SK-MEL-5 (cell line): ENCODE measurements at places on chromosomes 7 and 10.
A peak's percentile ranks its signal among the peaks of the same experiment; 100 is the strongest.

DNA sequence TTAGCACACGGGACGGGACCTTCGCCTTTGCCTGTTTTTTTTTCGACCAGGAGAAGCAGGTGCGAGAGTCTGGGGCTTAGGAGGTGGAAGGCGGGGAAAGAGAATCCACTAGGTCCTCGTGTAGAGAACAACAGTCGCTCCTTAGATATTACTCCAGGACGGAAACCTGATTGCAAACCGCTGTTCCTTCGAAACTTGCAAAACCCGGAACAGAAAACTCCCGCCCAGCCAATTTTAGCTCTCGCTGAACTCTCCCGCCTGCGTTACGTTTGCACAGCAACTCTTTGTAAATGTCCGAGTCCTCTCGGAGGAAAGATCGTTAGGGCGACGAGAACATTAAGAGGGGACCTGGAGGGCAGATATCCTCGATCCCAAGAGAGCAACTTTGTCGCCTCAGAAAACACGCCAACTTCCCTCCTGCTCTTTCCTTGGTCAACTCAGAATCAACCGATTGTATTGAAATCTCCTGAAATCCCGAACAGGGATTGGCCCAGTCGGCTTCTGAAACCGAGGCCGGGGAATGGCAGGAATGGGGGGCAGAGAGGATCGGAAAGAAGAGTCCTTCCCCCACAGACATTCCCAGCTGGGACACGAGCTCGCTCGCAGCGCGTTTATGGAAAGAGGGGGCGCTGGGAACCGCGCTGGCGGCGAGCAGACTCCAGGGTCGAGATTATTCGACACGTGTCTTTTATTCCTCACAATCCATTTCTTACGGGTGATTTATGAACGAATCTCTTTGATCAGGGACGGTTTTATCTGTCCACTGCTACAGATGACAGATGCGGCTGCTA lies 9.9 kb downstream of the TWIST1 start:
- no peak for DNase-seq

- DNase-seq, result no peak
Measured at GRCh38 chr10:43131906-43132305, 6.3 kb upstream of the CSGALNACT2 start.

- DNase-seq, result no peak
Measured at GRCh38 chr7:854118-854775, 22.0 kb downstream of the SUN1 start.

DNA sequence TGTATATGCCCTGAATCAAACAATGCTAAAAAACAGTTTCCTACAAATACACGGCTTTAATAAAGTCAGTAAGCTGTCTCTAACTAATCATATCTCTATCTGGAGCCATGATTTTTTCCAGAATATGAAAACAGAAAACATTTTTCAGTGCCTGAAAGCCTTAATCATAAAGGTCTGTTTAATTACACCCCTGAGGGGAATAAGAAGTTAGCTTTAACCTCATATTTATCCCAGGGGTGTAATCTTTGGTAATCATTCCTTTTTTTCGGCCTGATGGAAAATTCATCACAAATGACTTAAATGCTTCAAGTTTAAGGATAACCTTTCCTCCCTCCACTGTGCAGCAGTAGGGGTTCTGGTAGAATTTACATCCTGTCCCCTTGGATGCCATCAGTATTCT lies 124.2 kb downstream of the ATE1 start:
- no peak for DNase-seq

DNA sequence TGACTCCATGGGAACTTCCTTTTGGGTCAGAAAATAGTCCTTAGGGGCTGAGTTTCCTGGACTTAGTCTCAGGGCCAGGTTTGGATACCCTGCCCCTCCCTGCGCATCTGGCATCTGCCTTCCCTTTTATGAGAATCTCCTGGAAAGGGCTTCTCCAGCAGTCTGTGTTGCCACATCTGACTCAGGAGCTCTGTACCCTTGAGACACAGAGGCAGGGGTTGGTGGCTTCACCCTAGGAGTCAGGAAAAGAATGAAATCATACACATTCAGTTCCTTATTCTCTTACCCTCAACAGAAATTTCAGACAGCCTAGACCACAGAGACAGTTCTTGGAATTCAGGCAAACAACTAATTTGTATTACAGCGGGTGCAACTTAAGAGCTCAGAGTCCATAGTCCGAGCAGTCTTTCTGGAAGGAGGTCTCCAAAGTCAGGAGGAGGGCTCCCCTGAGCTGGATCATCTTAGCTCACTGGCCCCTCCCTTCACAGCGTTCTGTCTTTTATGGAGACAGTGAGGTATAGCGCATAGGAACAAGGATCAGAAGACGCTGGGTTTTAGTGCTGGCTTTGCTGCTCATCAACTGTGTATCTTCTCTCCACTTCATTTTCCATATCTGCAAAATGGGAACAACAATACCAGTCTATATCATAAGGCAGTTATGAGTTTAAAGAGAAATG lies 3.0 kb upstream of the PLAU start:
- DNase-seq, result no peak

DNA sequence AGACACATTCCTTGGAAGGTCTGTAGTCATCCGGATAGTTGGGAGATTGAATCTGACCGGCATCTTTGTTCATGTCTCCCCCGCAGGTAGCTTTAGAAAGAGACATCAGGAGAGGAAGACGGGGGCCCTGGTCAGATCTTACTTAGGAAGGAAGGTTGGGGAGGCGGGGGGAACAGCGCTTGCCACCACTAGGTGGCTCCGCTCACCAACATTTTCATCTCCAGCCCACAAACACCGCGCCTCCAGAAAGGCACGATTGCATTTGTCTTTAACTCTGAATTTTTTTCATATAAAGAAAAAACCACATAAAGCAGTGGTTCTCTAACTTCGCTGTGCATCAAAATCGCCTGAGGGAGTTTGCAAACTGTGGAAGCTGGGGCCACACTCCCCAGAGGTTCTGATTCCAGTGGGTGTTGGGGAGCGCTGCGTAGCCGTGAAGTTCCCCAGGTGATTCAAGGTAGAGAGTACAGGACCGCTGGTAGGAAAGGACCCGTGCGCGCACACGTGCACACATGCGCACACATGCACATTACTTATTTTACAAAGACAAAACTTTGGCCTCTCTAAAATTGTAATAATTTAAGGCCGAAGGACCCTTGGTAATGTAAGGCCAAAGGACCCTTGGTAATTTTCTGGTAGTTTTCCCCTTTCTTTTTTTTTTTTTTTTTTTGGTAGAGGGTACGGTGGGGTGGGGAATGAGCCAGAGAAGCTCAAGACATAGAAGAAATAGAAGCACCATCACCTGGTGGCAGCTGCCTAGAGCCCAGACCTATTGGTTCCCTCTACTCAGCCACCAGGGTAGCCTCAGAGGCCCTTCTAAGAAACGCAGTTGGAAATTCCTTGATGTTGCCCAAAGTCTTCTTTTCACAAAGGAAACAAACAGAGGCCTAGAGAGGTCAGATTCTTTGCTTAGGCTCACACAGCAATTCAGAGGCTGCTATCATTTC lies 37.4 kb upstream of the OPALIN start:
- peak; percentile 62 for DNase-seq

DNA sequence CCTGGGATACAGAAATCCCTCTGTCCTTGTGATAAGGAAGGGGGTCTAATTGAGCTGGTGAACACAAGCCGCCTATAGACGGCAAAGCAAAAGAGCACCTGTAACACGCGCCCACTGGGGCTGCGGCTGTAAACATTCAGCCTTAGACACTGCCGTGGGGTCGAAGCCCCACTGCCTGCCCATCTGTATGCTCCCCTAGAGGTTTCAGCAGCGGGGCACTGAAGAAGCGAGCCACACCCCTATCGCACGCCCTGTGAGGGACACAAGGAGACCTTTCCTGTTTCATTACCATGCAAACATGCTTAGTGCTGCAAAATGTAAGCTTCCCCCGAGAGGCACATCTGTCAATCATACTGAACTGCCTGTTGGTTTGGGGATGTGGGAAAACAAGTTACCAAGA lies 82.1 kb downstream of the NRP1 start:
- no peak for DNase-seq

GRCh38 chr10:93463723-93464476 lies 18.2 kb downstream of the MYOF start:
- DNase-seq, result no peak

GRCh38 chr10:128047991-128048818 lies 78.0 kb downstream of the MKI67 start:
- DNase-seq, result peak; percentile 9

DNA sequence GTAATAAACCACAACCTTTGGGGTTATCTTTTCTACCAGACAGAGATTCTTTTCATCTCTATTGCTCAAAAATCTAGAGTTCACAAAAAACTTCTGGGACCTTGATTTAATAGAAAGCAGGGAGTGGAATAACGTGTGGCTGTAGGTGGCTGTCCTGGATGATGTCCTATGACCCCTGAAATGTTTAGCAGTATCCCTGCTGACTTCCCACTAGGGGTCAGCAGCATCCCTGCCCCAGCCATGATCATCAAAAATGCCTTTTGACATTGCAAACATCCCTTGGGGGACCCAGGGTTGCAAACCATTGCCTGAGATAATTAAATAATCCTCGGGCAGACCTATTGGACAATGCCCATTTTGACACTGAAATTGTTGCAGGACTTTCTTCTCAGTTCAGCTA lies 177.1 kb downstream of the USP6NL start:
- DNase-seq, result peak; percentile 35

GRCh38 chr7:129170441-129171021 lies 17.9 kb upstream of the SMO start:
- DNase-seq, result no peak

DNA sequence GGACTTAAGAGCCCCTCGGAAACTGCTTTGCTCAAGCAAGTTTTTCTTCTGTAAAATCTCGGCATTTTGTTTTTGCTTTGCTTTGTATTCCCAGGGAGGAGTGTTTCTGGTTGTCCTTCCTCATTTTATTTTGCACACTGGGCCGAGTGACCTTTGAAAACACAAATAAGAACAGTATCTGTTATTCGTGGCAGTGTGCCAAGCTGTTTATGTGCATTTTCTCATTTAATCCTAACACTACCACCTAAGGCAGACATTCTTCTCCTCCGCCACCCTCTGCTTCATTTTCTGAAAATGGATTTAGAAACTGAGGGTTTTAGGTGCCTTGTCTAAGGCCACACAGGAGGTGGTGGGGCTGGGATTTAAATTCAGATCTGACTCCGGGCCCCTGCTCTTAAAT lies 218.5 kb downstream of the TCF7L2 start:
- DNase-seq, result no peak

DNA sequence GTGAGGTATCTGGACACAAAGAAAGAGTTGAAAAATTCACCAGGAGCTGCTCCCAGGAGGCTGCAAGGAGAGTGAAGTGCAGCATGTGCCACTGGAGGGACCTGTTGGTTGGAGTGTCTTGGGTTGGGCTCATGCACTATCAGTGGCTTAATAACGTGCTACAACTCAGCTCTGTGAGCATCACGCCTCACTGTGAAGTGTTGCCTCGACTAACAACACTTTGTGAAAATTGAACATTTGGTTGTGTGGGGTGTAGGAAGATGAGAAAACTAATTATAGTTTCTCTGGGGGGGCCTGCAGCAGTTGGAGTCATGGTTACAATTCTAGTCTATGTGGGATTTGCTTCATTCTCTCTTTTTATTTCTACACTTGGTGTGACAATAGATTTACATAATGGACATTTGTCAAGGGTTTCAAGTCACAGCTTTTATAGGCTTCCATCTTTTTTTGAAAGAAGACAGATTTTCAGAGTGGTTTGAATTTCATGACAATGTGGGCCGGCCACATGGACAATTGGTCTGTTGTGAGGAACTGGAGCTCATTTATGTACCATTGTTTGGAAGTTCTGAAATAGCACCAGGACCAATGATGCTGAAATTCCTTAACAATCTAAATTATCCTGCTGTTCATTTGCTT lies 121.3 kb downstream of the RAMP3 start:
- DNase-seq, result no peak

GRCh38 chr7:122528879-122529481 lies 169.9 kb downstream of the RNF133 start:
- peak; percentile 77 for DNase-seq

DNA sequence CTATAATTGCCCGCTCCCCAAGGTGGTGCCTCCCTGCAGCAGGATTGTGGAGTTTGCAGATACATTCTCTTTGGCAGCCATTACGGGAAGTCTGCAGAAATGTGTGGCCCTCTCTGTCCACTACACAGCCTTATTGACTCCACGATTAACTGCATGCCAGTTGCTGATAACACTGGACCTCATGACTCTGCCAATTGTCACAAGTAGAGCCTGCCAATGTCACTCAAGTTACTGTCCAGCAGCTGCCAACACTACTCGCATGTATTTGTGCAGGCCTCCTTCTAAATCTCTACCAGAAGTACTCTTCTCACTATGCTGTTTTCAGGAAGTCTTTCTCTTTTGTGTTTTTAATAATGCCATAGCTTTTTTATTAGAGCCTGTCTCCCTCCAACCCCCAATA lies 128.8 kb downstream of the PPP1R3A start:
- DNase-seq, result no peak

DNA sequence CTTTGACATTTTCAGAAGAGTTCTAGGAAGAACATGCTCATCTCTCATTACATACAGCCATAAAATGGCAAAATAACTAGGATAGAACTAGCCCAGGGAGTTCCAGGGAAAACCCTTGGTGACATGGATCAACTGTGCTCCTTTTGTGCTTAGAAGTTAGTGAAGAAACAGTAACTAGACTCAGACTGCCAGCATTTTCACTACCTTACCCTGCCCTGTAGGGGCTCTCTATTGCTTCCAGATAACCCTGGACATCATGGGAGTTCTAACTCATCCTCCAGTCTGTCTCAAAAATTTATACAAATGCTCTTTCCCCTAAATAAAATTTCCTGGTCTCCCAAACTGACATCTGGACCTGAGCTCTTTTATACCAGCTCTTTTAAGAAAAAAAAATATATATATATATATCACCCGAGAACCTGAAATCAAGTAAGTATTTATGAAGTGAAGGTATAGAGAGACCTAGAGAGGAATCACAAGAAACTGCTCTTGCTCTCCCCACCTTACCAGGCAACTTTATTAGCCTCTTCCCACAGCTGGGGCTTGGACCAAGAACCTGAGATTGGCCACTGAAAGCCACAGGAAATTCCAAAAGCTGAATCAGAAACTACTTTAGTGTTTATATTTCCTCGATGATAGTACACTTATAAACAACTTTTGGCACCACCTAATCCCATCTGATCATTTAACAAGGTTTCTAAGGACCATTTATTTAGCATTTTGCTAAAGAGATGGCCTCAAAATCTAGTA lies 101.4 kb downstream of the RELN start:
- peak; percentile 49 for DNase-seq

DNA sequence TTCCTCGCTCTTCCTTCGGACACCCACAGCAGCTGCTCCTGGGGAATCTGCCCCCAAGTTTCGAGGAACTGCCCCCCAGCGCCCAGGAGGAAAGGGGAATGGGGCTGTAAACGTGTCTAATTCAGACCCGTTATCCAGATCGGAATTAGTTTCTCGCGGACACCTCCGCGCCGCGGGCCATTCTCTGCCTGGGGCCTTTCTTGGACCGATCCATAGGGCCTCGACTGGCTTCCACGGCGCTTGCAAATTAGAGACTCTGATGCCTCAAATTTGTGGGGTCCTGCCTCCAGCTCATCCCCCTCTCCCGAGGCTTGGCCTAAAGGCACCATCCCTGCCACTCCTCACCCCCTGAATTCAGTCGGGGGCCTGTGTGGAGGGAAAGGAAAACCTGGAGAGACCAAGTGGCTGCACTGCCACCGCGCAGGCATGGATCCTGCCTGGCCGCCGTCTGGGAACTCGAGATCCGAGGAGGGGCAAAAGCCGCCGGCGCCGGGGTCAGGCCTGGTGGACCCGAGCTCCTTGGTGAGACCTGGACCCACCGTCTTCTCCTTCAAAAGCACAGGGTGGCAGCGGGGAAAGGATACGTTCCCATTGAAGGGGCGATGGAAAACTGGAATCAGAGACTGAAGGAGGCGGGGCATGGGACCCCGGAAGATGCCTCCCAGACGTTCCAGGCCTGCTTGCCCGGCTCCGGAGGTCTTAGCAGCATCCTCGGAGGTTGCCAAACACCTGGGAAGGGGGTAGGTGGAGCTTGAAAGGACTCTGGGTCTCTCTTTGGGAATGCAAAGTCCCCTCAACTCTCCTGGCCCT lies 13.7 kb downstream of the LBX1 start:
- DNase-seq, result no peak
